SHP77 (cell line): ENCODE measurements at places on chromosomes 7 and 10.

- DNase-seq = peak; percentile 67
Measured at GRCh38 chr10:77165445-77166208, 472.0 kb downstream of the KCNMA1 start.

- DNase-seq = no peak
Measured at GRCh38 chr10:116708391-116708821, 34.0 kb downstream of the HSPA12A start.

GRCh38 chr7:27424231-27424630 lies 181.6 kb downstream of the EVX1 start:
- DNase-seq = no peak

DNA sequence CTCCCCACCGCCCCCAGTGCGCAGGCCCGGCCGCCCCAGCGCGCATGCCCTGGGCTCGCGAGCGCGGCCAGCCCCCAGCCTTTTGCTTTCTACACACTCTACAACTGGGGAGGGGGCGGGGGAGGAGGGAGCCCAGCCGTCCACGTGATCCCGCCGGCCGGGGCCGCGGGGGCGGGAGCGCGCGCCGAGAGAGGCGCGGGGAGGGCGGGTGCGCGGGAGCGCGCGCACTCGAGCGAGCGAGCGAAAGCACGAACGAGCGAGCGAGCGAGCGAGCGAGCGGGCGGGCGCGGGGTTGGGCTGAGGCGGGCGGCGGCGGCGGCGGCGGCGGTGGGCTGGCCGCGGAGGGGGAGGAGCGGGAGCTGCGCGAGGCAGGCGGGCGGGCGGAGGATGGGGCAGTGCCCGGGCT lies at the start of gene AUTS2:
AUTS2 (plus strand) TSS at position 395 of the 406 bp plus-strand sequence. CDS start 1,179 bp downstream, outside the sequence.
- DNase-seq = peak; percentile 91

GRCh38 chr10:83476211-83476610 lies 663.1 kb upstream of the GHITM start:
- DNase-seq = no peak

GRCh38 chr10:93715345-93715744 lies 13.0 kb upstream of the FRA10AC1 start:
- no peak for DNase-seq

DNA sequence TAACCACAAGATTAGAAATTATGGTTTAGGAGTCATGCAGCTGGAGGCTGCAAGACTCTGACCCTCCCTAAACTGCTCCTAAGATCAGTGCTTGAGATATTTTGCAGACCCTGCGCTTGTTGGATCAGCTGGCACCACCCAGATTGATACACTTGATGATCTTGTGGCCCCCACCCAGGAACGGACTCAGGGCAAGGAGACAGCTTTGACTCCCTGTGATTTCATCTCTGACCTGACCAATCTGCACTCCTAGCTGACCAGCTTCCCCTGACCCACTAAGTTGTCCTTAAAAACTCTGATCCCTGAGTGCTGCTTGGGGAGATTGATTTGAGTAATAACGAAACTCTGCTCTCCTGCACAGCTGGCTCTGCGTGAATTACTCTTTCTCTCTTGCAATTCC lies 8.0 kb upstream of the RAB18 start:
- DNase-seq = no peak

DNA sequence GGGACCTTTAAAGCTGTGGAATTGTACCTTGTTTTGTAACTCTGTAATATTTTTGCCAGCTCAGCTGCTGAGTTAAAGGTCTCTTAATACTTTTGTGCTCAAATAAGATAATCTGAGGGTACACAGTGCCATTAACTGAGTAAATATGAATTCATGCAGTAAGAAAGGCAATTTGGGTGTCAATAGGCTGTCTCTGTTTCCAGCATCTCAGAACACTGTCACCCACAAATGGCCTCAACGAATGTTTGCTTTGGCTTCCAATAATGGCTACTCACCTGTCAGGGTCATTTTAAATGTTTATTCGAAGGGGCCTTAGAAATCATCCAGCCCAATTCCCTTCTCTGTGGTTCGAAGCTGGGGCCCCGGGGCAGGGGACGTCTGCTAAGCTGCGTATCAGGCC lies 225.4 kb downstream of the ZMYND11 start:
- no peak for DNase-seq

DNA sequence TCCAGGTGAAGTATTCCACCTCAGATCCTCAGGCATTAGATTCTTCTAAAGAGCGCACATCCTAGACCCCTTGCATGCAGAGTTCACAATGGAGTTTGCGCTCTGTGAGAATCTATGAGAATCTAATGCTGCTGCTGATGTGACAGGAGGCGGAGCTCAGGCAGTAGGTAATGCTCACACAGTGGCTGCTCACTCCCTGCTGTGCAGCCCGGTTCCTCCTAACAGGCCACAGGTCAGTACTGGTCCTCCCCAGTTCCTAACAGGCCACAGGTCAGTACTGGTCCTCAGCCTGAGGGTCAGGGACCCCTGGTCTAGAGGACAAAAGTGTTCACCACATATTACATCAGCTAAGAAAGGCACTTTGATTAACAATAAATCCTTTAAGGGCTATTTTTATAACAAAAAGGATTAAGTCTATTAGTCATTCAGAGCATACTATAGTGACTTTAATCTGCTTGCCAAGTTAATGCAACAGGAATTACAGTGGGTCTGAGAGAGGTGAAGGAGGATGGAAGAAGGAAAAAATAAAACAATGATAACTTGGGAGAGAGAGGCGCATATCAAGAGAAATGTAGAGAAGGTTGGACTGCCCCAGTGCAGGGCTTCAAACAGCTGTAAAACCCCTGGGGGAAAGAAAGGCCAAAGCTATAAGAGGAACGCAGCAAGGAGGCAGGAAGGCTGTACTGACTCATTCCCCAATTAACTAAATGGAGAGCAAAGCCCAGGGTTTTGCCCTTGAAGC lies 49.2 kb downstream of the CUL2 start:
- DNase-seq = no peak

- DNase-seq = no peak
Measured at GRCh38 chr7:28890137-28890536, 68.0 kb downstream of the TRIL start.

DNA sequence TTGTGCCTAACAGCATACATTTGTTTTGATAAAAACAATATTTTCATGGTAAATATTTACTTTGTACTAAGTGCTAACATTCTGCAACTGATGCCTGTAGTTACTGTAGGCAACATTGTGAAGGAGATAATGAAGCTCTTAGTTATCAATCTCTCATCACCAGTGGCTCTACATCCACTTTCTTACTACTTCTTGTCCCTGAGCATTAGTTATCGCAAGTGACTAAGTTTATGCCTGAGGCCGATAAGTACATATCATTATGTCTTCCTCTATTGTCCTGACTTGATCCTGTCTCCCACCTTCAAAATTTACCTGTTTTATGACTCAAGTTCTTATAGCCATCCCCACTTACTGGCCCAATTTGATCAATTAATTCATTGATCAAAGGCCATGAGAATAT lies 63.6 kb downstream of the MACC1 start:
- no peak for DNase-seq

DNA sequence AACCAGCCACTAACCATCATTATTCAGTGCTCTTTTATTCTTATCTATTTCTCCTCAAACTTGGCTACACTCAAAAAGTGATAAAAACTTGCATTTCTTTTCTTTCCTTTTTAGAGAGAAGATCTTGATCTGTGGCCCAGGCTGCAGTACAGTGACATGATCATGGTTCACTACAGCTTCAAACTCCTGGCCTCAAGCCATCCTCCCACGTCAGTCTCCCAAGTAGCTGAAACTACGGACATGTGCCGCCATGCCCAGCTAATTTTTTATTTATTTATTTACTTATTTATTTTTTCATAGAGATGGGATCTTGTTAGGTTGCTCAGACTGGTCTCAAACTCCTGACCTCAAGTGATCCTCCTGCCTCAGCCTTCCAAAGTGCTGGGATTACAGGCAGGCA lies 24.6 kb upstream of the TMEM248 start:
- DNase-seq = no peak

- no peak for DNase-seq
Measured at GRCh38 chr7:54397836-54398612, 144.2 kb upstream of the VSTM2A start.

DNA sequence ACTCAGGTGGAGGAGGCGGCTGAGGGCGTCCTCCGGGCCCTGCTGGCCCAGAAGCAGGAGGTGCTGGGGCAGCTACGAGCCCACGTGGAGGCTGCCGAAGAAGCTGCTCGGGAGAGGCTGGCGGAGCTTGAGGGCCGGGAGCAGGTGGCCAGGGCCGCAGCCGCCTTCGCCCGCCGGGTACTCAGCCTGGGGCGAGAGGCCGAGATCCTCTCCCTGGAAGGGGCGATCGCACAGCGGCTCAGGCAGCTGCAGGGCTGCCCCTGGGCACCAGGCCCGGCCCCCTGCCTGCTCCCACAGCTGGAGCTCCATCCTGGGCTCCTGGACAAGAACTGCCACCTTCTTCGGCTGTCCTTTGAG lies 2.8 kb downstream of the TRIM56 start:
- no peak for DNase-seq

DNA sequence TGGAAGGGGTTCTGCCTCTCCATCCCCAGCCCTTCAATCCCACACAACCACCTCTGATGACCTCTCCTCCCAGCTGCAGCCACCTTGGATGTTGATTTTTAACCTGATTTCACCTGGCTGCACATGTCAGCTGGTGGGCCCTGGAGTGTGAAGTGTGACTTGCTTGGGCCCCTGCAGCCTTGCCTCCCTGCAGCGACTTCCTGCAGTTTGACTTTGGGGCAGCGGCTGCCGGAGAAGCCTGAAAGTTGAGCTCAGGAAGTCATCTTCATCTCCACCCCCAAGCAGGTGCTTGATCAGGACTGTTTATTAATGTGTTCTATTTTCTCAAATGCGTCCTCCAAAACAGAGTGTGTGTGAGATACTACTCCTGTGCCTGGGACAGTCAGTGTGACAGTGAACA lies 675.2 kb upstream of the GALNT17 start:
- no peak for DNase-seq

GRCh38 chr7:115178835-115179234 lies 256.9 kb downstream of the MDFIC start:
- no peak for DNase-seq

DNA sequence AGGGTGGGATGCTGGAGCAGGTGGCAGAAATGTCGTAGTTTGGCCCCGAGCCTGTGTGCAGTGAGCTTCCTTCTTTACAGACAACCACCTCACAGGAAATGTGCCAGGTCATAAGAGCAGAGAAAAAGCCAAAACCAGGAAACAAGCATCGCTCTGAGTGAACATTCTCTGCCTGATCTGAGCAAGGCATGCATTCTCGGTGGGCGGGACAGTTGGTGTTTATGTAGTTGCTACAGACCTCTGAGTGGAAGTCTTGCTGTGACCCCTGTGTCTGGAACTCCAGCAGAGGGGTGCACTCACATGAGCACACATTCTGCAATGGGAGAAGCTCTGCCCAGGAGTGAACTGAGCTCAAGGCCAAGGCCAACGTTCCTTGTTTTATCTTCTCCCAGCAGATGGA lies 230.1 kb downstream of the TCERG1L start:
- no peak for DNase-seq

DNA sequence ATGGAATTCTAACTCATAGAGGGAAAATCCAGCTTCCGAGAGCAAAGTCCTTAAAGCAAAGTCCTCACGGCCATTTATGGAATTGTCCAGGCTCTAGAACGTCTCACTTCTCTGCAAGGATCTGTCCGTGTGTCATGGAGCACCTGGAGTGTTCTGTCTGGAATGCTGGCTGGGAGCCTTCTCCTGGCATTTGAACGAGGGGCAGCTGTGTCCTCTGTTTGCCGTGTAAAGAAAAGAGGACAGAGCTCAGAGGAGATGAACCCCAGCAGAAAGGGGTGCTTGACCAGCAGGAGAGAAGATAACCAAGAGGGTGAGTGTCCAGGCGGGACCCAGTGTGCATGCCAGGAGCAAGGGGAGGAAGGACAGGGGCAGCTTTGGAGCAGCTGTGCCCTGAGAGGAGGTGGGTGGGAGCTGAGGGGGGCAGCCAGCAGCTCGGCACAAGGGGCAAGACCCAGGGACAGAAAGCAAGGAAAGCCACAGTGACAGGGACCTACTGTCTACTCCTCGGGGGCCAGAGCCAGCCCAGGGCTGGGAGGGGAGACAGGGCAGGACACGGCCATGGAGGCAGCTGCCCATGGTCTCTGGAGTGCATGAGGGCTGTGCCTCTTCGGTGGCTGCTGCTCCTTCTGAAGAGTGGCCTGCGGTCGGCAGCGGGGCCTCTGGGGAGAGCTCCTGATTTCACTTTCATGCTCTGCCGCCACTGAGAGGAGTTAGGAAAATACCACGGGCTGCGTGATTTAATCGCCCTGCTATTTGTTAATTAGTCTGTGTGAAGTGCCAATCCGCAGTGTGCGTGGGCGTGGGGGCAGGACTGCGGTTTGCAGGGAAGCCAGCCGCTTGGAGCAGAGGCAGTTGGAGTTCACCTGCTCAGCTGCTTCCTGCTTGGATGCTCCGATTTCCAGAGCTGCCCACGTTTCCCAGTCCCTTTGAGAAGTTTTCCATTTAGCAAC lies 149.3 kb upstream of the SHH start:
- no peak for DNase-seq

- no peak for DNase-seq
Measured at GRCh38 chr10:13887761-13888160, 301.0 kb downstream of the PRPF18 start.

- DNase-seq = no peak
Measured at GRCh38 chr10:77383861-77384553, 253.6 kb downstream of the KCNMA1 start.

GRCh38 chr7:2665359-2665791 lies 22.6 kb upstream of the AMZ1 start:
- no peak for DNase-seq

- peak; percentile 52 for DNase-seq
Measured at GRCh38 chr7:80681272-80681885, 42.9 kb downstream of the CD36 start.

GRCh38 chr10:126749015-126749655 lies 78.6 kb upstream of the C10orf90 start:
- peak; percentile 31 for DNase-seq

GRCh38 chr7:147196481-147196880 lies 1079.9 kb downstream of the CNTNAP2 start:
- DNase-seq = no peak

- DNase-seq = no peak
Measured at GRCh38 chr10:43091846-43092245, 15.0 kb downstream of the RET start.

- DNase-seq = peak; percentile 40
Measured at GRCh38 chr10:123573236-123574108, 92.7 kb upstream of the GPR26 start.

DNA sequence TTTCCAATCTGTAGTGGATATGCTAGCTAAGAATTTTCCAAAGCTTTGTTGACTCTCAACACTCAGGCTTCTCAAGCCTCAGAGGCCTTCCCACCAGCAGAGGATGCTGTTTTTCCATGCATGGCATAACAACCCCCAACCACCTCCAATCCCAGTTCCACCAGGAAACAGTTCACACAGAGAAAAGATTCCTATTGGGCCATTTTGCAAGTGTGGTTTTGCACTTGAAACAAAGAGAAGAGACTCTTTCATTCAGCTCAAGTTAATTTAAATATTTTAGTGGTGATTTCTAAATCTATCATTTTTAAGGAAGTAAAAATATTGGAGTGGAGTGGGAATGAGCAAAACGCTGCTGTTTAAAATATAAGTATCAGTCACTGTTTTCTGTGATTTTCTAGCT lies 105.6 kb upstream of the COL1A2 start:
- peak; percentile 78 for DNase-seq

DNA sequence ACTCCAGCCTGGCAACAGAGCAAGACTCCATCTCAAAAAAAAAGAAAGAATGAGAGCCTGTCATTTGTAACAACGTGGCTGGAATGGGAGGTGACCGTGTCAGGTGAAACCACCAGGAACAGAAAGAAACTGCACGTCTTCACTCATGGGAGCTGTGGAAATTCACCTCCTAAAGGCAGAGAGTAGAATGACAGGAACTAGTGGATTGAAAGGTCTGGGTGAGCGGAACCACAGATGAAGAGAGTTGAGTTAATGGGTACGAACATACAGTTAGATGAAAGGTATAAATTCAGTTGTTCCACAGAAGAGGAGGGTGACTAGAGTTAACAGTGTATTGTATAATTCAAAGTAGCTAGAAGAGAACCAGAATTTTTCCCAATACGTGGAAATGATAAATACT lies 78.6 kb downstream of the MAD1L1 start:
- no peak for DNase-seq
